ENCODE measurements at places on chromosomes 1 and 21. TPM values are rescaled to one million over a fixed set of nuclear protein-coding genes. Genes with fewer than 3 reads are reported as not detected.

Gene CNR2
- total RNA-seq: not detected

Gene SPATA1
- 0.72 TPM for total RNA-seq

Gene MYCL
- 7.0 TPM for total RNA-seq

Gene CDK18
- total RNA-seq: 19.5 TPM

Gene CRP
- not detected for total RNA-seq

Gene DAB1
- total RNA-seq: not detected

Gene LEMD1
- total RNA-seq: 10.4 TPM

Gene FCAMR
- total RNA-seq: 0.24 TPM

Gene LCE2A
- not detected for total RNA-seq

Gene CD84
- not detected for total RNA-seq

Gene TAS1R3
- 0.21 TPM for total RNA-seq

Gene MYOC
- not detected for total RNA-seq

Gene IFI44L
- total RNA-seq: 0.96 TPM

Gene SMG7
- 25.4 TPM for total RNA-seq

Gene BTBD8
- total RNA-seq: 4.3 TPM

Gene ANXA9
- not detected for total RNA-seq

Gene RAB42
- total RNA-seq: 0.21 TPM

Gene MANEAL
- 2.2 TPM for total RNA-seq

Gene IVL
- total RNA-seq: 0.43 TPM

Gene CBS
- total RNA-seq: 58.4 TPM

Gene HES2
- total RNA-seq: 299 TPM

Gene CLDN8
- under 0.01 TPM for total RNA-seq

Gene GCSAML
- not detected for total RNA-seq

Gene PAPPA2
- total RNA-seq: 14.1 TPM

Gene C1QC
- not detected for total RNA-seq

Gene TNFRSF4
- not detected for total RNA-seq

Gene CHIA
- total RNA-seq: not detected

Gene PLA2G2D
- not detected for total RNA-seq

Gene SERTAD4
- 0.72 TPM for total RNA-seq
